Ureter (tissue), 1 donor: ENCODE measurements at places on chromosomes 11 and 22. TPM values are rescaled to one million over a fixed set of nuclear protein-coding genes. Genes with fewer than 3 reads are reported as not detected.

- no peak for DNase-seq
Observed at GRCh38 chr22:23670378-23671295, 20.2 kb upstream of the RGL4 start.

DNA sequence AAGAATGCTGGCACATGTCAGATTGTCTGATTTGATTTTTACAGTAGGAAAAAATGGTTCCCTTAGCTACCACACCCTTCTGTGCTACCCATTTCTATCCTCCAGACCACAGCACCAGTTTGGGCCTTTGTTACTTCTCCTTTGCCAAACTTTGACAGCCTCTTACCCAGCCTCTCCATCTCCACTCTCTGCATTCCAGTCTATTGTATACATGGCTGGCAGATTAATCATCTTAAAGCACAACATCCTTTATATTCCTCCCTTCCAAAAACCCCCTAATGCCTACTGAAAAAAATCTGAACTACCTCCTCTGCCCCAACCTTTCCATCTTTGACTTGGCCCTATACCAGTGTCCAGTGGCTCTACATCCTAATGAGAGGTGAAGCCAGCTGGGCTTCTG, 10.8 kb upstream of the PANX1 start:
- no peak for DNase-seq

GRCh38 chr11:8832571-8833260, 78.3 kb upstream of the AKIP1 start:
- DNase-seq, result peak; percentile 64

GRCh38 chr11:122099374-122100036, 16.5 kb downstream of the BLID start:
- no peak for DNase-seq

DNA sequence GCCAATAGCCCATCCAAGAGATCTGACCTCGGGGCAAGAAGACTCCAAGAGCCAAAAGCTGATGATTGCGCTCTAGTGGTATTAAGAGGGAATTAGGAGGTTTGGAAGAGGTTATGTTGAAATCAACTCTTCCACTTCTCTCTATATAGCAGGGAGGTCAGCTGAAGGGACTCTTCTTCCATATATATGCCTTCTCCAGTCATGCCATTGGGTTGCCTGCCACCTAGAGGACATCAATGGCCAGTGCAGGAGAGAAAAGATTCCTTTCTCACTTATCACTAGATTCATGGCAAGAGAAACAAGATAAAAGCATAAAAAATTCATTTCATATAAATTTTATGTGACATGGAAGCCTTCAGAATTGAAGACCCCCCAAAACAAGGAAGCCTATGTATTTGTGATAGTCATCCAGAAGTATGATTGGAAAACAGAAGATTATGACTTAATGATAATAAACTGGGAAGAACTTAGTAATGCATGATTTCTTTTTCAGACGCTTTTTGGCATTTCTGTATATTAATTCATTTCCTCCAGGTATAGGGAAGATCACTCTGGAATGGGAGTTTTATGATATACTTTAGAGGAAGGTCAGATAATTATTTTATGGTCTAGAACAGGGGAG, 435.1 kb upstream of the DDI1 start:
- no peak for DNase-seq

DNA sequence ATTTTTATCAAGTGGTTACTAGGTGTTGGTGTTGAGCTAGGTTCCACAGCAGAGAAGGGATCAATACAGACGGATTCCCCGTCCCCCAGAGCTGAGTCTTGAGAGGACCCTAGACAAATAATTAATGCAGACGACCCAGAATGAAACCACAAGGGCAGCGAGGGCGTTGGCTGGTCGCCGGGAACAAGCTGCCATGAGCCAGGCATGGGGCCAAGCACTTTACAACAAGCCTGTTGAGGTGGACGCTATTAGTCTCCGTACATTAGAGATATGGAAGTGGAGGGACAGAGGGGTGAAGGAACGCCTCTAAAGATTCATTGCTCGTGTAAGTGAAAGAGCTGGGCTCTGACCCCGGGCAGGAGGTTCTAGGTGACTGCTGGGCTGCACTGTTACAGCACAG, 77.1 kb upstream of the EIF3D start:
- no peak for DNase-seq

DNA sequence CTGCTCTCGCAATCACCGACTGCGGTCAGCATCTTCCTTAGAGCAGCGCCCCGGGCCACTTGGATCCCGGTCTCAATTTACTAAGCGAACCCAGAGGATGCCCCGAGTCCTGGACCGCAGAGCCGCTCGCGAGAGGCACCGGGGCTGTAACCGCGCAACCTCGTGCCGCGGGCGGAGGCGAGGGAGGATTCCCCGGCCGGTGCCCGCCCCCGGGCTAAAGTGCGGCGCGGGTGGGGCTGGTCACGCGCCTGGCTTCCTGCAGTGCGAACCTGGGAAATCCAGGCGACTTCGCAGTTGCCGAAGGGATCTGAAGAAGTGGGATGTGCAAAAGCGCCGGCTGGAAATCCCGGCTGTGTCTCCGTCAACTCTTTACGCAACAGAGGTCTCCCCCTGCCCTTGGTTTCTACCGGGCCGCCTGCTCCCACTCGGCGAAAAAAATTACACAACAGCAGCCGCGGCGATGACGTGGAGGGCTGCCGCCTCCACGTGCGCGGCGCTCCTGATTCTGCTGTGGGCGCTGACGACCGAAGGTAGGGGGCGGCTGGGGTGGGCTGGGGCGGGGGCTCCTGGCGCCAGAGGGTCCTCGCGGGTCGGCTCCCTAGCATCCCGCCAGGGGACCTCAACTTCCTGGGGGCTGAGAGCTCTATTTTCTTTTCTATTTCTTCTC, at the start of gene NCR3LG1:
TSS of gene NCR3LG1 (plus strand) at position 291 of the 667 bp plus-strand sequence. CDS start at position 461, 170 bp downstream.
- peak; percentile 52 for DNase-seq

DNA sequence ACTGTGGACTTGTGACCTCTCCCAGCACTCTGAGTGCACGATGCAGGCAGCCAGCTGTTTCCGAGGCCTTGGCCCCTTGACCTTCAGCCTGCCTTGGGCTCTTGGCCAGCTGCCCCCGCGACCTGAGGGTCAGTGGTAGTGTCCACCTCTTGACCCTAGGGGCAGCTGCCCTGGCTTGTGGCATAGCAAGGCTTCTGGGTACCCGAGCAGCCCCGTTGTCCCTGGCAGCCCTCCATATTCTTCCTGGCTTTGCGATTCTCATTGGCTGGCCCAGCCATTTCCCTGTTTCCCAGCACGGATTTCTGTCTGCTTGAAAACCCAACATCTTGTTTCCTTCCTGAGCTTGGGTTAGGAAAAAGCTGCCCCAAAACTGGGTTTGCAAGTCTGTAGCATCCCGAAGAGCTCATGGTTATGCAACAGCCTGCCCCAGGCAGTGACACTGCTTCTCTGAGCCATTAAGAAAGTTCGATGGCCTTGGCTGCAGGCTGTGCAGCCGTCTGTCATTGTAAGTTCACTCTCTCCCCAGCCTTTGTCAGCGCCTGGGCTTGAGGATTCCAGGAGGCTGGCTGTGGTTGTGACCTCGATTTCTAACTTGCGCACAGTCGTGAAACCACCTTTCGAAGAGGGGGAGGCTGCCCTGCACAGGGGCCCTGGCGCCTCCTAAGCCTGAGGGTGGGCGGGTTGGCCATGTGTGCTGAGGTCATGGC, 48.8 kb downstream of the FBLN1 start:
- DNase-seq, result no peak

DNA sequence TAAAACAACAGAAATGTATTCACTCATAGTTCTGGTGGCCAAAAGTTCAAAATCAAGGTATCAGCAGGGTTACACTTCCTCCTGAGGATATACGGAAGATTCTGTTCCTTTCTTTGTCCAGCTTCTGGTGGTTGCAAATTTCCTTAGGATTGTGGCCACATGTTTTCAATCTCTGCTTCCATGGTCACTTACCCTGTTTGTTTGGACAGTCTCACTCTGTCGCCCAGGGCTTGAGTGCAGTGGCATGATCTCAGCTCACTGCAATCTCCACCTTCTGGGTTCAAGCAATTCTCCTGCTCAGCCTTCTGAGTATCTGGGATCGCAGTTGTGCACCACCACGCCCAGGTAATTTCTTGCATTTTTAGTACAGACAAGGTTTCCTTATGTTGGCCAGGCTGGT, 534.3 kb downstream of the KCNA4 start:
- DNase-seq, result no peak

DNA sequence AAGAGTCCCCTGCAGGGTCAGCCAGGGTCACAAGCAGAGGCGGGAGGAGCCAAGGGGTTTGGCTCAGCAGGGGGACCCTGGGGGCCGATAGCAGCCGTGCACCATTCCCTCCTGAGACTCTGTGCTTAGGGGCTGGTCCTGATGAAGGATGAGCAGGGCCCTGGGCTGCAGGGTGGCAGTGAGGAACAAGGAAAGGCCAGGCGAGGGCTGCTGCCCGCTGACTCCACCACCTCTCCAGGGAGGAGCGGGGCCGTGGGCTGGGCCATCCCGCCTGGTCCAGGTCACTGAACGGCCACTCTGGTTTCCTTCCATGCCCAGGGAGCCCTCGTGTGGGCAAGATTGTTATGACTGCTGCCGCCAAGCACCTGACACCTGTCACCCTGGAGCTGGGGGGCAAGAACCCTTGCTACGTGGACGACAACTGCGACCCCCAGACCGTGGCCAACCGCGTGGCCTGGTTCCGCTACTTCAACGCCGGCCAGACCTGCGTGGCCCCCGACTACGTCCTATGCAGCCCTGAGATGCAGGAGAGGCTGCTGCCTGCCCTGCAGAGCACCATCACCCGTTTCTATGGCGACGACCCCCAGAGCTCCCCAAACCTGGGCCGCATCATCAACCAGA, 9.2 kb upstream of the NDUFS8 start:
- no peak for DNase-seq

- no peak for DNase-seq
Observed at GRCh38 chr22:37625737-37626136, 13.7 kb upstream of the SH3BP1 start.

GRCh38 chr11:44310206-44310462, 195 bp upstream of the ALX4 start:
- DNase-seq, result no peak

The F2 gene
- not detected for total RNA-seq

The ATP5MG gene
- 174 TPM for total RNA-seq

The OR10D3 gene
- total RNA-seq, result not detected

The GGTLC2 gene
- total RNA-seq, result not detected
